Mucosa of gallbladder (tissue), 1 donor: ENCODE measurements at places on chromosomes 12 and 14. TPM values are rescaled to one million over a fixed set of nuclear protein-coding genes. Genes with fewer than 3 reads are reported as not detected.

DNA sequence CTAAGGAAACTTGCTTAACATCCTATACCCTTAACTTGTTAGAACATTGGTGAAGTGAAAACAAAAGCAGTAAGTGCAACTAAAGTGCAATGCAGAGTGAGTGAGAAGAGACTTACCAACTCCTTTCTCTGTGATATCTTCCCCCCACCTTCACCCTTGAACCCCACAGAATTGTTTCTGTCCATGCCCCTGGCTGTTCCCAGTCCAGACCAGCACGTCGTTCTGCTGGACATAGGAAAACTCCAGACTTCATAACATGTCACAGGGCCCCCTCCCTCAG, 91.9 kb downstream of the DAD1 start:
- DNase-seq: no peak

DNA sequence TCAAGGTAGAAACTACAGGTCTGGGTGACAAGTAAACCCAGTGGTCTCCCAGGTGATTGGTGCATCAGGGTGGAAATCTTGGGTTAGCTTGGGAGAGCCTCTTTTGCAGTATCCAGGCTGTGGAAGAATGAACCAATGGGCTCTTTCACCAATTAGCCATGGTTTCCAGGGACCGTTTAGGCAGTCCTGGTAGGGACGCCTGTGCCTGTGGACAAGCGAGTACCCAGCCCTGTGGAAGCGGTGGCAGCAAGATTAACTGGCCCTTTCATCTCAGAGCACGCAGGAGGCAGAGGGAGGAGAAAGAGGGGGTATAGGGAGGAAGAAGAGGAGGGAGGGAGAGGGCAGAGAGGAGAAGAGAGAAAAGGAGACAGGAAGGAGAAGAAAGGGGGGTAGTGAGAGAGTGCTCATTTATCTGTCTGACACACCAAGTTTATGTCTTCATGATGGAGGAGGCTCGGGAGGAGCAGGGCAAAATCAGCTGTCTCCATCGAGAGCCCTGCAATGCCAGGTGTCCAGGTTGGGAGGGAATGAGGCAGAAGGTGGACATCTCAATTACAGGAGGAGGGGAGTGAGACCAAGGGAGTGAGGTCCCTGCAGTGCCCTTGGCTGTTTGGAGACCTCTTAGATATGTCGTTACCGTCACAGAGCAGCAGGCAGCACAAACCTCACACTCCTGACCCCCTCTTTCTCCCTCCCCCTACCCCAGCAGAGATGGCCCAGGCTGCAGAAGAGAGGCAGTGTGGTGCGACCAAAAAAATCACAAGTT, 4.6 kb upstream of the ZDHHC22 start:
- no peak for DNase-seq

GRCh38 chr12:105451211-105451610, 120.7 kb downstream of the C12orf75 start:
- DNase-seq: no peak

- DNase-seq: peak; percentile 64
Observed at GRCh38 chr12:67667276-67668073, 18.9 kb downstream of the DYRK2 start.

GRCh38 chr14:88748288-88748687, 44.5 kb downstream of the EML5 start:
- DNase-seq: no peak

DNA sequence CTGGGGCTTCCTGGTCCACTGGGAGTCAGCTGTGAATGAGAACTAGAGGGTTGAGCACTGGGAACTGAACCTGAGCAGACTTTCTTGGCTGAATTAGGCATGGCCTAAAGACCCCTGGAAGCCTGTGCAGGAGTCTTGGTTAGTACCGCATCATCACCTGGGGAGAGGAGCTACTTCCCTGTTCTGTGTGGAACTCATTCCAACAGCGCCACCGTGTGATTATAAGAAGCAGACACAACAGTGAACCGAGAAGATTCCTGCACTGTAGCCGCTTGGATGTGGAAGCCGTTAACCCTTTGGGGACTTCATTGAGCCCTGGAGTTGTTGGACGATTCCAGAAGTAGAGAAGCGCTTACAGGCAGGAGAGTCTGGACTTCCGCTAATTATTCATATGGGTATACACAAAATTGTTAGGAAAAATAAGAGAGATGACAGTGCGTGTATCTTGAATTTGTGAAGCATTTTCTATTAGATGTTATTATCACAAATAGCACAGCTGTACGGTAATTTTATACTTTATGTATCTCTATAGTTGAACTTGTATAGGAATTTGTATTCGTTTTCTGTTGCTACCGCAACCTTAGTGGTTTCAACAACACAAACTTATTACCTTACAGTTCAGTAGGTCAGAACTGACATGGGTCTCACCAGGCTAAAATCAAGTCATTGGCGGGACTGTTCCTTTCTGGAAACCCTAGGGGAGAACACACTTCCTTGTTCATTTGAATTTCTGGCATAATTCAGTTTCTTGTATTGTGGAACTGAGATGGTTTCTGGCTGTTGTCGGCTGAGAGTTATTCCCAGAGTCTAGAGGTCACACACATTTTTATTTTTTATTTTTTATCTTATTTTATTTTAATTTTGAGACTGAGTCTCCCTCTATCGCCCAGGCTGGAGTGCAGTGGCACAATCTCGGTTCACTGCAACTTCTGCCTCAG, 100.7 kb downstream of the C2CD5 start:
- DNase-seq: peak; percentile 71

GRCh38 chr12:49189731-49190716, 1.1 kb upstream of the TUBA1A start:
- DNase-seq: no peak

DNA sequence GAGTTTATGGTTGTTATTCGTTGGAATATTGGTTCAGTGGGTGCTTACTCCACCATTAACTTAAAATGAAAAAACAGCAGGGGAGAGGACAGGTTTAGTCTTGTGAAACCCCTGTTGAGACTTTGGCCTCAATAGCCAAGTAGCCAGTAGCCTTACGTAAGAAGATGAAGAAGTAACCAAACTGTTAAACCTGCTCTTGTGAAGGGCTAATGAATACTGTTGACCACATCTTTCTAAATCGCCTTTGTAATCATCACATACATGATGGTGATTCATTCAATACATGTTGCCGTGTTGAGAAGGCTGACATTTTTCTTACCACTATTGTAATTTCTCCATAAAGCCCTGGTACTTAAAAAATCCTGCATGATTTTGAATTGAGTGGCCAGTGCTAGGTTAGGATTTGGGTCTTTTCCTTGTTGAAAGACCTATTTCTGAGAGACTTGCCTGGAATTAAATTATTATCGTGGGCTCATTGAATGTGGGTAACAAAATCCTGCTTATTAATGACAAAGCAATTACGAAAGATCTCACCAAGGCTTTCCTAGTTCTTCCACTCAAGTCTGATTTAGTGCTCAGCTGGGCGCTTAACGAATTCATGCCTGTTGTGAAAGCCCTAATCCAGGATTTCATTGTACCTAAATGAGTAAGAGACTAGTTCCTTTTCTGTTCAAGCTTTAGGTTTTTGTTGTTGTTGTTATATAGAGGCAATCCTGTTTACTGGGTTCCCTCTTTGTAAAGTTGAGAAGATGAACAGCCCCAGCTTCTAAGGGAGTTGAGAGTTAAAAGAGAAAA, 333.1 kb downstream of the FUT8 start:
- no peak for DNase-seq

GRCh38 chr14:97776890-97777558, 979.8 kb downstream of the VRK1 start:
- no peak for DNase-seq

GRCh38 chr12:130433834-130434233, 96.1 kb downstream of the PIWIL1 start:
- DNase-seq: no peak

DNA sequence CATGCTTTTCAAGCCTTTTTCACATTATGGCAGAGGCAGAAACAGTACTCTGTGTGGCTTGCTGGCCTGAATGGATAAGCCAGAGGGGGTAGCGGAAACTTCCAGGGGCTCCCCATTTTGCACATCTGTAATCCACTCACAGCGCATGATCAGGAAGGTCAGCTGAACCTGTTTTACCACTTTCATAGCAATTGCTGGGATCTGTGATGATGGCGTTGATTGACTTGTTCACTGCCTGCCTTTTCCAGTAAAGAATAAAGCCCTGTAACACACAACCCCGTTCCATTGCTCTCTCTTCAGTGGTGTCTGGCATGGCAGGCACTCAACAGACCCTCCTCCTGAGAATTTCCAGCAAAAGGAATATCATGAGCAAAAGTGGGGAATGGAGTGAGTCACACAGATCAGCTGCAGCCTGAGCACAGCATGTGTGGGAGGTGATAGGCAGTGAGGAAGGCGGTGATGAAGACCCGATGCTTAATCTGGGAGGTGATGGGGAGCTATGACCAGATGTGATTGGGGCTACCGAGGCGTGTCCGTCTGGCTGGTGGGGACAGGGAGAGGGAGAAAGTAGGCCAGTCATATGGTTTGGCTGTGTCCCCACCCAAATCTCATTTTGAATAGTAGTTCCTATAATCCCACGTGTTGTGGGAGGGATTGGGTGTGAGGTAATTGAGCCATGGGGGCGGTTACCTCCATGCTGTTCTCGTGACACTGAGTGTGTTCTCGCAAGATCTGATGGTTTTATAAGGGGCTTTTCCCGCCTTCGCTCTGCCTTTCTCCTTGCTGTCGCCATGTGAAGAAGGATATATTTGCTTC, 44.7 kb upstream of the CHST11 start:
- no peak for DNase-seq

DNA sequence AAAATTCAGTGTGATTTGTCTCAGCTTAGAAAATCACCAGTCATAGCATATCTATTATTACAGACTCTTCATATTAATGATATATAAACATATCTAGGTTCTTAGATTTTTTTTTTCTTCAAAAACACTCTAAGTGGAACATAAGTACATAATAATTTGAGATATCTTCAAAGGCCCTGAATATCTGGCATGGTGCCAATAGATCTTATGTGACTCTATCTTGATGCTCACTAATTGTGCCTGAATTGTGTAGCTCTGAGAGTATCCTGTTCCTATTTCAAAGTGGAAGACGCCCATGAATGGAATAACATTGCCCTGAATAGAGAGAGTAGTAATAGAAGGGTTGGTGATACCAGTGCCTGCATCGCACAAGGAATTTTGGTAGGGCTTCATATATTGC, 1312.7 kb upstream of the USP15 start:
- no peak for DNase-seq

DNA sequence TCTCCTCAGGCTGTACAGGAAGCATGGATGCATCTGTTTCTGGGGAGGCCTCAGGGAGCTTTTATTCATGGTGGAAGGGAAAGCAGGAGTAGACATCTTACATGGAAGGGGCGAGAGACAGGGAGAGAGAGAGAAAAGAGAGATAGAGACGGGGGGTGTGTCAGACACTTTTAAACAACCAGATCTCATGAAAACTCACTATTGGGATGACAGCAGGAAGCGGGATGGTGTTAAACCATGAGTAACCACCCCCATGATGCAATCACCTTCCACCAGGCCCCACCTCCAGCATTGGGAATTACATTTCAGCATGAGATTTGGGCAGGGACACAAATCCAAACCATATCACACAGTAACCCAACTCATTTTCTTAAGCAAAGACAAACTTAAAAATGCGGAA, 110.0 kb upstream of the EEA1 start:
- no peak for DNase-seq

GRCh38 chr12:112341046-112341825, 41.0 kb downstream of the HECTD4 start:
- no peak for DNase-seq

DNA sequence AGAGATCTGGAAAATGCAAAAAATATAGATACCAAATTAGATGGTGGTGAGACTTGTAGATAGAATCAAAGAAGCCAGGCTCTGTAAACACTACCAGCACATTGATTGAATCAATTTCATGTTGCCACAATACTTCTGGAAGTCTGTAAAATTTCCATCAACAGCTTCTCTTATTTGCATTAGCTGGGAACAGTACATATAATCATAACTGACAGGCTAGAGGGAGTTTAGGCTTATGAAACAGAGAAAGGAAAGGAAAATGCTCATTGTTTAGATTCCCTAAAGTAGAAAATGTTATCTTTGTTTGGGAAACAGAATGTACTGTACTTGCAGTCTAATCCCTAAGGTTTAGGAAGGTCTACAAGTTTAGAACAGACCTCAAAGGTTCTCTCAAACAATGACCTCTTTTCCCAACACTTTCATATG, 335.2 kb downstream of the CEP128 start:
- DNase-seq: no peak

DNA sequence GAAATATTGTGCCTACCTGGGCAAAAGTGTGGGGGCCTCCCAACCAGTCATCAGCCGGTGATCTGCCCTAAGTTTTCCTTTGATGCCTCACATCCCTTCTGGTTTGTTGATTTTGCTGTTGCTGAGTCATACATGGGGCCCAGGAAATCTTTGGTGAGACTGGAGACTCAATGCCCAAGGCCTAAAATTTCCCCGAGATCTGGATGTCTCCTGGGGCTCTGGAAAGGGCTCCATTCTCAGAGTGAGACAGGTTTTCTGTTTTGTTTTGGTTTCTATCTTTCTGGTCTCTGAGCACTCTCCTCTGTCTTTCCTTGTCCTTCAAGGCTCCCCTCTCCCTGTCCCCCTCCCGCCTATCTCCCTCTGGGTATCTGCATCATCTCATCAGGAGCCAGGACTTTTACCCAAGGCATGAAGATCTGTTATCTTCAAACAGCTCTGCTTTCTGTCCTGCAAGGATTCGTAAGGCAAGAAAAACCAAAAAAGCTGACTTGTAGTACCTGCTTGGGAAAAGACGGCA, 152.8 kb upstream of the MAX start:
- DNase-seq: no peak

- no peak for DNase-seq
Observed at GRCh38 chr12:10088031-10088430, 10.8 kb downstream of the CLEC1A start.

DNA sequence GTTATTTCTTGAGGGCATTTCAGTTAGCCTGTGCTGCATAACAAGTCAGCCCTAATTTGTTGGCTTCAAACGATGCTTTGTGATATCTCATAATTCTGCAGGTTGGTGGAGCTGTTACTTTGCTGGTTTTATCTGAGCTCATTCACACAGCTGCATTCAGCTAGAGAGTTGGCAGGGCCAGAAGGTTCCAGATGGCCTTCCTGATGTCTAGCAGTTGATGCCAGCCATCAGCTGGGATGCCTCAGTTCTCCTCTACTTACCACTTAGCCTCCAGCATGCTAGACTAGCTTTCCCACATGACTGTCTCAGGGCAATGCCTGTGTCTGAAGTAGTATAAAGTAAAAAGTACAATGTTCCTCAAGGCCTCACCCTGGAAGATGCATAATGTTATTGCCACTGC, 130.6 kb downstream of the SLC35F4 start:
- DNase-seq: no peak

GRCh38 chr12:46377678-46378077, 5.1 kb upstream of the SLC38A2 start:
- DNase-seq: no peak

Gene RNASE2
- 1.8 TPM for total RNA-seq

Gene TCL1B
- total RNA-seq: not detected

Gene A2ML1
- total RNA-seq: 0.09 TPM

Gene CLEC4E
- total RNA-seq: 7.8 TPM

Gene SLC4A8
- 2.6 TPM for total RNA-seq

Gene PTPRB
- total RNA-seq: 26.0 TPM

Gene CMKLR1
- 8.4 TPM for total RNA-seq

Gene TSFM
- total RNA-seq: 29.3 TPM

Gene REM2
- 1.4 TPM for total RNA-seq

Gene GUCY2C
- 0.12 TPM for total RNA-seq

Gene SART3
- total RNA-seq: 42.3 TPM

Gene RPL10L
- total RNA-seq: not detected

Gene ZNF385A
- total RNA-seq: 11.4 TPM

Gene C12orf54
- not detected for total RNA-seq

Gene EPYC
- total RNA-seq: not detected
